ENCODE measurements at places on chromosomes 5 and 9.

GRCh38 chr9:106846307-106846706, 16.7 kb upstream of the ZNF462 start:
- no peak for DNase-seq

GRCh38 chr9:90832261-90832660, 30.6 kb downstream of the SYK start:
- DNase-seq = no peak

GRCh38 chr5:8493176-8493575, 624.2 kb downstream of the MTRR start:
- DNase-seq = no peak

DNA sequence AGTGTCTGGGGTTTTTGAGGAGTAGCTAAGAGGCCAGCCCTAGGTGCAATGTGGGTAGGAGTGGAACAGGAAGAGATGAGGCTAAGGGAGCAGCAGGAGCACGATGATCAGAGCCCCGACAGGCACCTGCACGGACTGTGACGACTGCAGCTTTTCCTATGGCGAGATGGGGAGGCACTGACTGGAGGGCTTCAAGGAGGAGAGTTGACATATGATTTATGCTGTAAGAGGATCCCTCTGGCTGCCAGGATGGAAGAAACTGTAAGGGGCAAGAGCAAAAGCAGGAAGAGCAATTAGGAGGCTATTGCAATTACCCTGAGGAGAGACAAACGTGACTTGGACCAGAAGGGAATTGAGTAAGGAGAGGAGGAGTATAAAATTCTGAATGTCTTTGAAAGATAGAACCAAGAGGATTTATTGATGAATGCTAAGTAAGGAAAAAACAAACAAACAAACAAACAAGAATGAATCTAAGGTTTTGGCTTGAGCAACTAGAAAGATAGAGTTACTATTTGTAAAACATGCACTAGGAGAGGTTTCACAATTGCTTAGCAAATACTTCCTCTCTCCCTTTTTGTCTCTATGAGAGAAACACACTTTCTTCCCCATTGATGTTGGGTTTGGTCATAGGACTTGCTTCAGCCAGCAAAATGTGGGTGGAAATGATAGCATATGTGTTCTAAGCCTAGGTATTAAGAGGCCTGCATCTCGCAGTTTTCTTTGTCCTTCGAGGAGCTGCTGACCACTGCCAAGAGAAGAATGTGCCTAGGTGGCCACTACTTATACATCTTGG, 32.9 kb downstream of the TRPC7 start:
- no peak for DNase-seq

DNA sequence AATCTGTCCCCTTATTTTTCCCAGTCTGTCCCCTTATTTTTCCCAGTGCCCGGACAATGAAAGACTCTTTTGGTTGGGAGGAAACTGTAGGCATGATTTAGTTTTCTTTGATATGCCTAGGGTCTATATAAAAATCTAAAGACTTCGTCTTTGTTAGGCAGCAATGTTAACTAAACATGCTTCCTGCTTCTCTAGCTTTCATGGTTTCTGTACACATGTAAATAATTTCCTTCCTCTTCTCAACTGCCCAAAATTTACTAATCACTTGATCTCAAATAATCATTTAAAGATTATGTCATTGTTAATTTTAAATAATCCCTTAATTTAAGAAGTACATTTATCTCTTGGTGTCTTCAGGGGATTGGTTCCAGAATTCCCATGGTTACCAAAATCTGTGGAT, 47.8 kb upstream of the RAPGEF6 start:
- no peak for DNase-seq

DNA sequence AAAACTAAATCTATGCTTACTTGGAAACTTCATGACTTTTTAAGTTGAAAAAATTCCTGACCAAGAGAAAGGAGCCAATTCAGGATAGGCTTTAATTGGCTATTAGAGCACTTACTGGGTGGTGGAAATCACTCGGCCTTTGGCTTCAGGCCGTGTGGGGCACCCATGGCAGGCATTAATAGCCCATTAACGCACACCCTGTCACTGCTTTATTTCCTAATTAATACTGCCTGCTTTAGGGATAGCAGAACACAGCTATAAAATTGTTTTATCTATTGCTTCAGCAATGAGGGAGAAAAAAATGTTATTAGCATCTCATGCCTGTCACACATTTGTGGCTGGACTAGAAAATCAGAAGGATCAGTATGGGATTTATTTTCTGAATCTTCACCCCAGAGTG, 58.1 kb downstream of the PSAT1 start:
- DNase-seq = no peak

DNA sequence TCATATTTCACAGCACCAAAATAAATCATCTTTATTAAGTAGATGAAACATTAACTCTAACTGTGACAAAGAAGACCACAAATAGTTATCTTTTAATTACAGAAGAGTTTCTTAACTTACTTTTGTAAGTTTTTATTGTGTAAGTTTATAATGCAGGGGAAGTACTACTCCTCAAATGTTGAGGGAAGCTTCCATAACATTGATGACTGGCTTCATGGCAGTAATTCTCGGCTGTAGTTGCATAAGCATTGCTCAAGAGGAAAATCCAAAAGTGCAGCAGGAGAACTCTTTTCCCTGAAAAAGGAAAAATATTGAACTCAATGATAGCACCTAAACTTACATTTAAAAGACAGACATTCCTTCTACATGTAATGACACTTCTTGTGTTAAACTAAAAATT, 4.6 kb downstream of the TSLP start:
- DNase-seq = no peak

GRCh38 chr9:123432331-123433236, 76.6 kb downstream of the CRB2 start:
- DNase-seq = no peak

GRCh38 chr9:70448919-70449318, 34.5 kb upstream of the KLF9 start:
- no peak for DNase-seq

DNA sequence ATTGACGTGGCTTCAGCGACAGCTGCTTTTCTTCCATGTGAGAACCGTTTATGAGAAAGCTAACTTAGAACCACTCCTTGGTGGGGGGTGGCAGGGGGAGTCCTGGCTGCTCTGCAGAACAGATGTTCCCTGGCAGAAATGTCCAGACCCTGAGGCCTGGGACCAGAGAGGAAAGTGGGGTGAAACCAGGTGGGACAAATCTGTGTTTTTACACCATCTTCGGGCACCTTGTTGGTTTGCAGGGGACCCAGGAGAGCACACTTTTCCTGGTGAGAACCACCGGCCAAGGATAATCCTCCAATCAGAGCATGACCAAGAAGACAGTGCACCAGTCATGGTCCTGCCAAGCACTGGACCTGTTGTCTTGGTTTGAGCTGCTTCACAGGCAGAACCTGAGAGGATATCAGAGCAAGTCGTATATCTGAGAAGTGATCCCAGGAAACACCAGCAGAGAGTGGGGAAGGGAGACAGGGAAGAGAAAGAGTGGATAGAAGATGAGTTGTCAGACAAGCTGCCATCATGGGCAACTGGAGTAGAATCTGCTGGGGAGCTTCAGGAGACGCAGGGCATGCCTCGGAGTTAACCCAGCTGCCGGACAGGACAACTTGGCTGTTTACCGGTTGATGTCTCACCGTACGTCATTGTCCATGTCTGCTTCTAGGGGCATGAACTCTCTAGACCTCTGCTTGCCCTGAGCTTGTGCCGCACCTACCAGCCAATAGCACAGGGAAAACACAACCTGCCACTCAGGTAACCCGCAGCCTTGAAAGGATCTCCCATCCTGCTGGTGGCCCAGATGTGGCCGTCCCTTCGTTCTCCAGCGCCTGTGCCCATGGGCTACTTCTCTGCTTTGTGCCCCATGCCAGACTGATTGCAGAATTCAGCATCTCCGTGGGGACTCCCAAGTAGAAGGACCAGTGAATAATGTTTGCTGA, 178.4 kb upstream of the MVB12B start:
- DNase-seq = no peak

All from stimulated activated CD8-positive, alpha-beta memory T cell treated with anti-CD3 and anti-CD28 coated beads, Interleukin-4, amount 100 ng/mL, for 24 hours (primary cell).